ENCODE measurements at places on chromosomes 2 and 18.

- no peak for DNase-seq
These were observed 95.9 kb upstream of the CXCR4 start for GRCh38 chr2:136213836-136214235.

DNA sequence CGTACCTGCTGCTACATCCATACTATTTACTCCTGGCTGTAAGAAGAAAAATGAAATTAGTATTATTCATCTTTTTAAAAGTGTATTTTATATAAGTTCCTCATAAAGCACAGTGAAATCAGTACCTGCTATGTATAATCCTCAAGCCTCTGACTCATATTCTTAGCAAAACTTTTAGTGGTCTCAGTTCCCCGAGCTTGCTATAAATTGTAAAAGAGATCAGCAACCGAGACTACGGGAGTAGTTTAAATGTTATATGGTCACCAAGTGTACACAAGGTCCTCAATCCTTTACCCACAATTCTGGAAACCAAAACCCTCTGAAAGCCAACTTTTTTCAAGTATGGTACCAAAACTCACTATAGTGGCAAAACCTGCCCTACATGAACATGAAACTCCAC lies 24.2 kb downstream of the PRPF40A start:
- DNase-seq, result no peak

- DNase-seq, result peak; percentile 51
These were observed 779 bp downstream of the PTPRN start for GRCh38 chr2:219308142-219309101.

- DNase-seq, result peak; percentile 32
These were observed 64.0 kb upstream of the MAPRE2 start for GRCh38 chr18:34976899-34977837.

DNA sequence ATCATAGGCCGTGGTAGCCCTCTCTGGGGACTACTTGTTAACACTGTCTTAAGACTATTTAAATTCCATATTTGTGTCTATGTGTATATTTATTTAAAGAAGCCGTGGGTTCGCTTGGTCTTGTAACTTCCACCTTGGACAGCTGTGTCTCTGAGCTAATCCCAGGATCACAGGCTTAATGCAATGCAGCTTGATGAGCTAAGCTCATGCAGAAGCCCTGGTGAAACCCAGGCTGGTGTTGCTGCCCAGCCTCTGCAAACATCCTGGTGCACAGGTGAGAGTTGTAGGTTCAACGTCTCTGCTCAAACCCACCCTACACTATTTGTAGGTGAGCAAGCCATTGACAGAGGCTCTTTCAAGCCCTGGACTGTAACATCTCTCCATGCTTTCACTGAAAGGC lies 211.8 kb downstream of the FAM210A start:
- DNase-seq, result no peak

- DNase-seq, result no peak
These were observed 1072.4 kb upstream of the ZEB2 start for GRCh38 chr2:145592361-145592760.

DNA sequence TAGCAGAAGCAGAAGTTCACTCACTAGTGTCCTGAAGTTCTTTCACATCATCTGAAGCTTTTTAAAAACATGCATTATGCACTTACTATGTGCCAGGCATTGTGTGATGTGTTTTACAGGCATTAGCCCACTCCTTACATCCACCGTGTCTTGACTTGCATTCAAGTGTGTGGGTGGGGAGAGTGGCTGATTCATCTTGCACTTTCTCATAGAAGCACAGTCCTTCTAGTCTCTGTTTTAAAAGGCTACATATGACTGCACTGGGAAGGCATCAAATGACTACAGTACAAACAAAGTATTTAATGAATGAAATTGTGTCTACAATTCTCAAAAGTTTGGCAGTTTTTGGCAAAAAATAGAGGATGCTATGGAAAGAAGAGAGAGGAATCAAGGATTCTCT lies 21.6 kb upstream of the DSC3 start:
- DNase-seq, result no peak

DNA sequence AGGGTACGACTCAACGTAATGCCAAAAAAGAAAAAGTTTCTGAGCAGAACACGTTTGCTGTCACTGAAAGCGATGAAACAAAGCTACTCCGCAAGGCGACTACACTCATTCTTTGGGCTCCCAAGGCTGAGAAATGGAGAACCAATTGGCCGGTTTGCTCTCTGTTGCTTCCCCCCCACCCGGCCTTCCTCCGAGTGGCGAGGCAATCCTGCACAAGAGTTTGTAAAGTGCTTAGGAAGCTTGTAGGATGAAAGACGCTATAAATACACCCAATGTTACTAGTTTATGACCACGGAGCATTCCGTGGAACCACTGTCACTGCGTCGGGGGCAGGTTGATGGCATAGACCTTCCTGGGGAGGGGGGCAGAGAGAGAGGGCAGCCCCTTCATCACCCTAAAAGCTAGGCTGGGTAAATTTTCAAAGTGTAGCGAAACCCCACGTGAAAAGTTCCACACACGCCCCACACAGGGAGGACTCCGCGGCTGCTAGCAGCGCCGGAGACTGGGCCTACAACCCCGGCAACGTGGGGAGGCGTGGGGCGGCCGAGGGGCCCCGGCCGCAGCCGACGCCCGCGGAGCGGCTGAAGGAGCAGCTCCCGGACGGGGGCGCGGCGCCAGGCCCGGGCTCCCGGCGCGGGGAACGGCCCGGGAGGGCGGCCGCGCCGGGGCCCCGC lies 915 bp downstream of the CUL3 start:
- DNase-seq, result peak; percentile 61

- DNase-seq, result no peak
These were observed 74.3 kb downstream of the HRH4 start for GRCh38 chr18:24534737-24535136.

DNA sequence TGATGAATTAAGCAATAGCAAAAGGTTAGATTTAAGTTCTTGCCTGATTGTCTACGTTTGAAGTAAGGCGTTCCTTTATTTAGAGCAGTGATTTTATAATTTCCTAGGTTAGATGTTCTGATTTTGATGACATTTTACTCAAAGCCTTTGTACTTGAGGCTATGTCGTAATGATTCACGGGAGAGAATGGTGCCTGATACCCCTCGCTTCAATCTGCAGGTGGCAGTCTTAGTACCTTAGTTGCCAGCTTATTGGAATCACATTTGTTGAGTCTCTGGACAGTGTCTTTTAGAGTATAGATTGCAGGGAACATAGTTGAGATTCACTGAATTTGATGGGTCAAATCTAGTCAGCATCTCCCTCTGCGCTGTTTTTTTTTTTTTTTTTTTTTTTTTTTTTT lies 89.5 kb downstream of the BIRC6 start:
- no peak for DNase-seq

GRCh38 chr2:177275040-177275742 lies 10.7 kb upstream of the NFE2L2 start:
- DNase-seq, result no peak

- DNase-seq, result no peak
These were observed 386.2 kb upstream of the HNRNPA3 start for GRCh38 chr2:176826356-176826755.

DNA sequence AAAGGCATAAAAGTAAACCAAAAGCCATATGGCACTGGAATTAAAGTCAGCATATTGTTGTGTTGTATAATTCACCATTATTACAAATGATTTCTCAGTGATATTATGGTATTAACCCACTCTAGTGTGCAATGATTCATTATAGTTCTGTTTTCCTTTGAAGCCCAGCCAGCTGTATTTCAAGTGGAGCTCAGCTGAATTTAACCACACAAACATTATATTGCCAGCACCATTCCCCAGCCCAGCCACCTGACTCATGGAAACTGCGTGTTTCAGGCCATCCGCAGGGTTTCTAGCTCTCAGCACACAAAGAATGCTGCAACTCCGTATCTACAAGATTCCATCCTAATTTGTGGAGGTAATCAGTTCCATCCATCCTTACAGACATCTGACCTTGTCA lies 166.8 kb upstream of the CHAC2 start:
- no peak for DNase-seq

GRCh38 chr2:194483041-194483440 lies 1174.0 kb upstream of the SLC39A10 start:
- no peak for DNase-seq

- DNase-seq, result no peak
These were observed 113.7 kb upstream of the CREB1 start for GRCh38 chr2:207416111-207416510.

DNA sequence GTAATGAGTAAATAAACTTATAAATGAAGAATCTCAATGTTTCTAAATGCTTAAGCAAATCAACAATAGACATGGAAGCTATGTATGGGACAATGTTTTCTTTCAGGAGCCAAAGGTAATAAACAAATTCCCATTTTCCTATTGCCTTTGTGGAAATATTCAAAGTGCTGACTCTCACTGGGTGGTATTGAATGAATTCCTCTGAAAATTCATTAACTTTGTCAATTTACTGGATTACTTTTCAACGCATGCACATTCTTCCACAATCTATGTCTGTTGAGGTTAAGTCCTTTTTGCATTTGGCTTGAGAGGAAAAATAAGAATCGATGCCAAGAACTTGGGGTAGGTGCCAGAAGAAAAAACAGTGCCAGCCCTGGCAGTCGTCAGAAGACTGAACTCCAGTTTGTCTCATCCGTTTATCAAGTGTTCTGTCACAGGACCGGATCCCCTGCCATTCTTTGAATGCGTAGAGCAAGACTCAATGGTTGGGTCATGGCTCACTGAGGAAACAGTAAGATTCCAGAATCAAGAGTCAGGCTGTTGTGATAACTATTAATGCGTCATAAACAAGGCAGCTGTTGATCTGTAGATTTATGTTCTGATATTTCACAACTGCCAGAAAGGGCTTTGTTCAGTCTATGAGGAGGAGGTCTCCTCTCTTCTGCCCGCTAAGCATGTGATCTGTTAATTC lies 133.3 kb downstream of the GFPT1 start:
- no peak for DNase-seq

DNA sequence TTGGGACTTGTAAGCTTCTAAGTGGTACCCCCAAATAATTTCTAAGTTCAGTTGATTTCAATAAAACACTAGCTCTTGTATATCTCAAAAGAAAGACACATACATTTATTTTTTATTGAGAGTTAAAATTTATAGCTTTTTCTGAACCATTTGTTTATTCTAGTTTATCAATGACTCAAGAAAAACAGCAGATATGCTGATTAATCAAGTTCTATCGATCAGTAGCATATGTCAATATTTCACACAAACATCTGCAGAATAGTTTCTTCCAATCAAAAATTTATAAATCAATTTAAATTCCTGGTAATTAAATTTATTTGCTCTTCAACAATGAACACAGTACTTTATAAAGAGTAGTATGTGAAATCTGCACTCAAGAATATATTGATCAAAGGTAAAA lies 5.3 kb downstream of the FIGN start:
- no peak for DNase-seq

Measured in inflammatory macrophage treated with lipopolysaccharide for 4 hours (primary cell).